ENCODE measurements at places on chromosomes 5 and 9.

DNA sequence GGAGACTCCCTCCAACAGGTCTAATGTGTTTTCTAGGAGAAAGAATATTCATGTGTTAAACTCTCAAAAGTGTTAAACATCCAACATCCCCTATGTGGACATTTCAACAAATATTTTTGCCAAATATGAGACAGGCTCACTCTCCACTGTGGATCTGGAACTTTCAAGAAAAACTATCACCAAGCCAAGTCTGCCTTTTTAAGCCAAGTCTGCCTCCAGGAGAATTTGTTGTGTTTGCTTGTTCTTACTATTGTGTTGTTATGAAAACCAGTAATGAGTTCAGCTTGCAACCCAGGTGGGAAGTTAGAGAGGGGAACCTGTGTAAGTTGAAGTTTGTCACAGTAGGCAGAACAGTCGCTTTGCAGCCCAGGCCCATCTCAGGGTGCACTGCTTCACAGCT is 228.1 kb downstream of the NFIB start:
- no peak for DNase-seq

DNA sequence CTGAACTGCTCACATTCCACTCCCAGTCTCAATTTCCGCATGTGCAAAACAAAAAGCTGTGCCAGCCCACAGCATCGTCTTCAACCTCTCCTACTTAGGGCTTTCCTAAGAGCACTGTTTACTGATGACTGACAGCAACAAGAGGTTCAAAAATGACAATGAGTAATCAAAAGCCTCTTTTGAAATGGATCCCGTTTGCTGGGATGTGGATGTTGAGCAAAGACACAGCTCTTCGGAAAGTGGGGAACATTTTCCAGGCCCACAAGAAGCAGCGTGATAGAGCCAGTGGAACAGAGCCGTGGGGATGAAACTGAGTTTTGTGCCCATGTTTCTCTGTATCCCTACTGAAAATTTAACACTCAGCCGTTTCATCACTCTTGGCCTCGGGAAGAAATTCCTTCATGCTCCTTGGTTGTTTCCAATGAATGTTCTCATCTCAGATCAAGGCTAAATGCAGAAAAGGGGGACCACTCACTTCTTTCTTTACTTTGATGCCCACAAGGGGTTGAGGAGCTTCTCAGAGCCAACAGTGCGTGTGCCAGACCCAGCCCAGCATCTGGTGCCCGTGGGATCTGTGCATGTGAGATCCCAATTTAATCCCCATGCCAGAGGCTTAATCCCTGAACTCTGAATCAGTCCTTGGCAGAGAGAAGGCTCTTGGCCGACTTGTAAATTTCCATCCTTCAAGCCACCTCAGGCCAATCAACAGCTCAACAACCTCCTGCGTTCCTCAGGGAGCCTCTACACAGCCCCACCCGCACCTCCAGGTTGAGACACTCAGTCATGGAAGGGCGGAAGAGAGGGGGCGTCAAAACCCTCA is 230.2 kb upstream of the DAPK1 start:
- DNase-seq = no peak

GRCh38 chr5:160167624-160168165 is 48.4 kb upstream of the PWWP2A start:
- no peak for DNase-seq

DNA sequence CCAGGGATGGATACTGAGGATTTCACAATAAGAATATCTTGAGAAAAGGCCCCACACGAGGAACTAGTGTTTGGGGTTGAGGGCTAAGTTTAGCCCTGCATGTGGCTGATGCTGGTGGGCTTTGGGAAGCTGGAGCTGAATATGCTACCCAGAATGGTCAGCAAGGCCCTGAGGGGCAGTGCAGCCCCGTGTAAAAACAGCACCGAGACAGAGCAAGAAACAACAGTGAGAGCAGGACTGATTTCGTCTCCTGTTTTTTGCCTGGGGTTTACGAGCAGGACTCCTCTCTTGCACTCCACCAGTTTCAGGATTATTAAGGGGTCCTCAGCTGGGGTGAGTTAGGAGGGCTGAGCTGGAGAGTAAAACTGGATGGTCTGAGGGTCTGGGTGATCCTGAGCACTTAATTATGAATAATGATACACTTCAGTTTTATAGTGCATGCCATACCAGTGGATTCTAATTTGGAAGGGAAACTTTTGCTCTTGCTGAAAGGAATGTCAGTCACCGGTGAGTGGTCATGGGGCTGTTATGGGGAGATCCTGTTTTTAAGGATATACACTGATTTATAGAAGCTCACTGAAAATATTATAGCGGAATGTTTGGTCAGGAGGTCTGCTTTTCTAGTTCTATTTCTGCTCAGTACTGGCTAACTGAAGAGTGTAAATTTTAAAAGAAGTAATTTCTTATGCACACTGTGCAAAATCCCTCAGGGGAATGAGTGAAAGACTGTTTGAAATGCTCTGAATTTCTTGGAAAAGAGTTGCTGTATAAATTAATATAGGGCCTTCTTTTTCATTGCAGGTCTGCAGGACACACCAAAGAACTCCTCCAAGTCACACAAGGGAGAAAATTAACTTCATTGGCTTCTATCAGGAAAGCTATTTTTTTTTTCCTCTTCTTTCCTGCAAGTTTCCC is 42.7 kb upstream of the NFIB start:
- no peak for DNase-seq

GRCh38 chr9:126053913-126054312 is 272.7 kb upstream of the MVB12B start:
- no peak for DNase-seq

GRCh38 chr5:87188391-87188790 is 79.3 kb upstream of the RASA1 start:
- no peak for DNase-seq

GRCh38 chr5:61534481-61535267 is 202.6 kb downstream of the ZSWIM6 start:
- no peak for DNase-seq

DNA sequence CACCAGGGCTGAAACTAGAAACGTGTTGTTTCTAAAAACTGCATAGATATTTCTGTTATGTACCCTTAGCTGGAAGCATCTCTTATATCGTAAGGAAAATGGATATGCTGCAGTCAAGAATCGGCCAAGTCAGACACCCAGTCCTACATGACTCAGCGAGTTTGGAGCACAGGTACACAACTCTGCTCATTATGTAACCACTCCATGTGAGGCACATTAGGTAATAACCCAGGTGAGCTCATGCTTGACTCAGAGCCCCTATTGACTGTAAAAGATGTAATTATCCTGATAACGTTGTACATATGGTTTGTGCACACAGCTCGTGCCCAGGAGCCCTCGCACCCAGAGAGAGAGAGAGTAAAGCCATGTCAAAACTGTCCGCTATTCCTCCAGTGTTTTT is 593.7 kb upstream of the ACO1 start:
- DNase-seq = no peak

- DNase-seq = no peak
Observed at GRCh38 chr9:131824155-131824594, 84.3 kb upstream of the RAPGEF1 start.

DNA sequence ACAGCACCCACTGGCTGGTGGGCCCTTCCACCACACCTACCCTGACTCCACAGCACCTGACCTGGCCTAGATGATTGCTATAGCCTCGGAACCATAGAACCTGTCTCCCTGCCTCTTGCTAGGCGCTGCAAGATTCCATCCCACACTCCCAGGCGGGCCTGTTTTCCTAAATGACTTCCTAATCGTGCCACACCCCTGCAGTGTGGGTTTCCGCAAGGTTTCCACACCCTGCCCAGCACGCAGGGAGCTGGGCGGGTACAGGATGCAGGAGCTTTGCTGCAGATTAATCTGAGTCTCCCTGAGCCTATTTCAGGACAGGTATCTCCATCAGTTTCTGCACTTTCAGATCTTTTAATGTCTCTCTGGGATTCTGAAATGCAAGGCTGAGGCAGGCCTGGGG is 62.9 kb downstream of the SHB start:
- DNase-seq = no peak

GRCh38 chr9:6632516-6633183 is 12.9 kb downstream of the GLDC start:
- DNase-seq = no peak

- DNase-seq = no peak
Observed at GRCh38 chr9:86591472-86591871, 237.3 kb upstream of the TUT7 start.

Data from OCI-M1 (cell line).